ENCODE measurements at places on chromosomes 12 and 14. TPM values are rescaled to one million over a fixed set of nuclear protein-coding genes. Genes with fewer than 3 reads are reported as not detected.

GRCh38 chr12:86948851-86949250, 692.7 kb upstream of the MGAT4C start:
- DNase-seq: no peak

GRCh38 chr14:36020120-36021029, 156.1 kb downstream of the PTCSC3 start:
- no peak for DNase-seq

DNA sequence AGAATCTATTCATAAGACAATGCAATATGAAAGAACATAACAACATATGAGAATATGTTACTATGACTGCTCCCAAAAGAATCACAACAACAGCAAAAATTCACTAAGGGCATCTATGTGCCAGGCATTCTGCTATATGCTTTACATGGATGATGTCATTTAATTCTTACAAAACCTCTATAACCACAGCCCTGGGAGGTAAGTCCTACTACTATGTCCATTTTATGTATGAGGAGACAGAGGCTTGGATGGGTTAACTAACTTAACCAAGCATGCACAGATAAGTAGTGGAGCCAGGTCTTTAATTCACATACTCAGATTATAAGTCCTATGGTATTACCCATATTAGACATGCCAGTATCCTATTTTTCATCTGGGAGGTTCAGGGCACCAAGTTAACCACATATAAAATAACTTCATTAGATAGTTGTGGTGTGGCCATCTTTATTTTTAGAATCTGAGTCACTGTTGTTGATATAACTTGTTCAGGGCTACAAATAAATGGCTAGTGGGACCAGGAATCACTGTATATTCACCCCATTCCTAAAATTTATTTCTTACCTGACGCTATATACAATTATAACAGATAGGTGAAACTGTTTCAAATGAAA, 33.2 kb upstream of the RAD51AP1 start:
- peak; percentile 56 for DNase-seq

Gene CIROP
- not detected for total RNA-seq

Gene ADAMTS20
- not detected for total RNA-seq

GRCh38 chr14:76775695-76776427, 14.6 kb downstream of the VASH1 start:
- DNase-seq: no peak
